ENCODE measurements at places on chromosomes 11 and 22. TPM values are rescaled to one million over a fixed set of nuclear protein-coding genes. Genes with fewer than 3 reads are reported as not detected.

F2 gene
- 0.11 TPM for polyA plus RNA-seq

LRRC74B gene
- 0.30 TPM for polyA plus RNA-seq

STIP1 gene
- polyA plus RNA-seq: 188 TPM

- DNase-seq: no peak
Observed at GRCh38 chr11:126647735-126648134, 292.2 kb downstream of the ST3GAL4 start.

ABCG4 gene
- 1.1 TPM for polyA plus RNA-seq

BAIAP2L2 gene
- polyA plus RNA-seq: 5.8 TPM

GRCh38 chr11:128942817-128943427 is at the start of gene TP53AIP1:
TP53AIP1 (minus strand) TSS chr11:128942871; CDS start chr11:128937818, 5,053 bp downstream.
- no peak for DNase-seq

DNA sequence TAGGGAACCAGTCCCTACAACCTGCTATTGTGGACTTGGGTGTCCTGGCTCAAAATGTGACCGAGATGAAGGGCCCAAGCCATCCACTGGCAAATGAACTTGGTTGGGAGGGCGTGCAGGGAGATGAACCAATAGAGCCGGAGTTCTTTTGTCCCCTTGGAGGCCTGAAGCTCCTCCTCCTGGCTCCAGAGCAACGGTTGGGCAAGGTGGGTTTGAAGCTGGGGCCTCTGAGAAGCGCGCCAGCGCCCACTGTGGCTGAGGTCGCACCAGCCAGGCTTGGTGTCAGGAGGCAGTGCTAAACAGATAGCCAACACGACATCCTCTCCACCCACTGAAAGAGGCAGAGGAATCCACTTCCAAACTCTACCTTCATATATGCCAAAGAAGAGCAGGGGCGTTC is 36.0 kb upstream of the PACSIN2 start:
- no peak for DNase-seq

DNA sequence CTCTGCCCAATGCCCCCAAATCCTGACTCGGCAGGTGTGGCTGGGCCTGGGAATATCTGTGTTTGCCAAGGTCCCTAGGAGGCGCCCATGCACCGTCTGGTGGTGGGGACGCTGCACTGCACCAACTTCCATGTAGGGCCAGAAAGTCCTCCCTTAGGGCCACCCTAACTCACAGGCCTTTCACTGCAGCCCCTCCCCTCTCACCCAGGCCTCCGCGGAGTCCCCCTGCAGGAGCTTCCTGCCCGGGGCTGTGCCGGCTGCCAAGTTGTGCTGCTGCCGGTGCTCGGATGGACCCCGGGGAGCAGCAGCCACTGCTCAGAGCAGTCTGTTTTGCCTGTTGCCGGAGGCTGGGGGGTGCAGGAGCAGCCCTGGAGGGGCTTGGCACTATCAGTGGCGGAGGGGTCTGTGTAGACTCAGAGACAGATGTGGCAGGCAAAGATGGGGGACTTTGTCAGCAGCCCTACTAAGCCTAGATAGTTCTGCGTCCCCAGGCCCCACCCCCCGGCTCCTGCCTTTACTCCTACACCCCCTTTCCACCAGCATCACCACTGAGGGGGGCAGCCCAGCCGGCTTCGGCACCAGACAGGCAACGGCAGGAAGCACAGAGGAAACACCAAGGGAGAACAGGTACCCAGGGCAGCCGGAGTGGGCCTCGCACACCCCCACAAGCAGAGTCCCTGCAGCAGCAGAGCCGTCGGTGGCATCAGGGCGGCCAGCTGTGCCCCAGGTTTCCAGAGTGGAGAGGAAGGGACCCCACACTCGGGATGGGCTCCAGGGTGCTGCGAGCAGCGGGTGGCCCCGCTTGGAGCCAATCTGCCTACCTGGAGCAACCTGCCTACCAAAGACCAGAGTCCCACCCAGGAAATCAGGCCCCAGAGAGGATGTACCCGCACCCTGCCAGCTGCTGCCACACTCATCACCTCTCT is 124.3 kb downstream of the TRIM29 start:
- DNase-seq: no peak

SYT13 gene
- 13.7 TPM for polyA plus RNA-seq

DNA sequence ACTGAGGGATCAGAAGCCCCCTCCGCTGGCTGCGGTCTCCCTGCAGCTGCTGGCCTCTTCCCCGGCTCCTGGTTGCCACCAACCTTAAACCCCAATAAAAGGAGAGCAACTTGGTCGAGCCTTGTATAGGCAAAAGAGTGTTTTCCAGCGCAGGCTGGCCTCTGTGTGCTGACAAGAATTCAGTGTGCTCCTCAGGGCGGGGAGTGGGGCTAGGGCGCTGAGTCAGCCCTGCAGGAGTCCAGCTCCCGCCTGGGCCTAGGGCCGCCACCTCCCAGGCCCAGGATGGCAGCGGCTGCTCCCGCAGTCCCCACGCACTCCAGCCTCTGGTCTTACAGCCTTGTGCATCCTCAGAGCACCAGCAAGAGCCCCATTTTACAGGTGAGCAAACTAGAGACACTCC is at the start of gene SHISAL1:
Gene SHISAL1, minus strand, starts transcription at position 186 of the 400 bp plus-strand sequence. CDS start 12,006 bp downstream, outside the sequence.
- no peak for DNase-seq

GRCh38 chr11:121740902-121741301 is 288.1 kb upstream of the SORL1-AS1 start:
- no peak for DNase-seq

ELMOD1 gene
- polyA plus RNA-seq: 0.38 TPM

GRCh38 chr11:111206472-111206871 is 39.1 kb upstream of the POU2AF2 start:
- no peak for DNase-seq

GRCh38 chr11:105236664-105237063 is 97.1 kb upstream of the CARD18 start:
- DNase-seq: no peak

DNA sequence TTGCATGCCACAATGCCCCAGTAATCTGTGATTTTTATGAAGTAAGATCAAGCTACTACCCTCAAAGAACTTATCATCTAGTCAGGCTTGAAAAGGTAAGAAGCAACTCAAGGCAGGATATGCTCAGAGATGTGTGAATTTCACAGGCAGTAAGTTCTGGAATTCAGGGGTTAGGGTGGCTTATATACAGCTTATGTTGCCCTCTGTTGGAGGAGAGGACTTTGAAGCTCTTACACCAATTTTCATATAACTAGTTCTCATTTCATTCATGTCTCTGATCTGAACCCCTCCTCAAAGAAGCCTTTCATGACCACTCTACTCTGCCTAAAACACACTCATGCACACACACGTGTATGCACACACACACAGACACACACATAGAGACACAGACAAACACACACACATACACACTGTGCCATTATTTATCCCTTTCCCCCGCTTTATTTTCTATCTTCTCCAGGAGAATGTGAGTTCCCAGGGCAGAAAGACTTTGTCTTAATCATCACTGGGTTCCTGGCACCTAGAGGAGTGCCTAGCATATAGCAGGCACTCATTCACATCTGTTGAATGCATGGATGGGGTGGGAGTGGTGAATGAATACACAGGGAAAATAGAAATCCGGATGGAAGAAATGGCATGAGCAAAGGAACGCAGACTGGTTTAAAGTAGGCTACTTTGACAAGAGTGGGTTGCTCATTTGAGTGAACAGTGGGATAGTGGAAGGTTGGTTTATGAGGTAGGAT is 220.7 kb upstream of the ZBED5 start:
- DNase-seq: no peak

NCF4 gene
- 1.9 TPM for polyA plus RNA-seq

DNA sequence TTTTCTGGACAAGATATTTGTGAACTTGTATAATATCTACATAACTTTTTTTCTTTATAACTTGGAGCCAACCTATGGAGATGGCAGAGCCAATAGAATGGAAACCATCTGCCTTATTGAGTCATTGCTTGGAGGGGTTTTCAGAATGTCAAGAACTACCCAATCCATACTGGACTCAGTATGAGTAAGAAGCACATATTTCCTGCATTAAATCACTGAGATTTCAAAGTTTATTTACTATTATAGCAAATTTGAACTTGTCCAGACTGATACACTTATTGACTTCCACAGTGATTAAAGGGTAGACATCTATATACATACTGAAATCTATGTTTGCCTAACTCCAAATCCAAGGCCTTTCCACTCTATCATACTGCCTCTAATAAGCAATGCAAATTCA is 704.0 kb downstream of the KCNA4 start:
- DNase-seq: no peak

DNA sequence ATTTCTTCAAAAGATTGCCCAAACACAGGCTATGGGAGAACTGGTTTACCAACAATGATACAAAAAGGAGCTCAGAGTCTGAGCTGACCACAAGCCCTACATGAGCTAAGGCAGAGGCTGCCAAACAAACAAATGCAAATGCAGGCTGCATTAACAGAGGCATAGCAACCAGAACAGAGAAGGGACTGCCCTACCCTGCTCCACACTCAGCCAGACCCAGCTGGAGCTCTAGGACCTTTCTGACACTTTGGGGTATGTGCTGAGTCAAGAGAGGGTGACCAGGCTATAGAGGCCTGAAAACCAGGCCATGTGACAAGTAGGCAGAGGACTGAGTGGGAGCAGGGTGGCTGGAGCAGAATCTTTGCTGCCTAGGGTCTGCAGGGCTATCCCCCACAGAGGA is 17.8 kb upstream of the P2RY2 start:
- no peak for DNase-seq

GRCh38 chr11:60838132-60838531 is 3.8 kb upstream of the CCDC86 start:
- DNase-seq: no peak

SCUBE1 gene
- polyA plus RNA-seq: 9.2 TPM

DNA sequence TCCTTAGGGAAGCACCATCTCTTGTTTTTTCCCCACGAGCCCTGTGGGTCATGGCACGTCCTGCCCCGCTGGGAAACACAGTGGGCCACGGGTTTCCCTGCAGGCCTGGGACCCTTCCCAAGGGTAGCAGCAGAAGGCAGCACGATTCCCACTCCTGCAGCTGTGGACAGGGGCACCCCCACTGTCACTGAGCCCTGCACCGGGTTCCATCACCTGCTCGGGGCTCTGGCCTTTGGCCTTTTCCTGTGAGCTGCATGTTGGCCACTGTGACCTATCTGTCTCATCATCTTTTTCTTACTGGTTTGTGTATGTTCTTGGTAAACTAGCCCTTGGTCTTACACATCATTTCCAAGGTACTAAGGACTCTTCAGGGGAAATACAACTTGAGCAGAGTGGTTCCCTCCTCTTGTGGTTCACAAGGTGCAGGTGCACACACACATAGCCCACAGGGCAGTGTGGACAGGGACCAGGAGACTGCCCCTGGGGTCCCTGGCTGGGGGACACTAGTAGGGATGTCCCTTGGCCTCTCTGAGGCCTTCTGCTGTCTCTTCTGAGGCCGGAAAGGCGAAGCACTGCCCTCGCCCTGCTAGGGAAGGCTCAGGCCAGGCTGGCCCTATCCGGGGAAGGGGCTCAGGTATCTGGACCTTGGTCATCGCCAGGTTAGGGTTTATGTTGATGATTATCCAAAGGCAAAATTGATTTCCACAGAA is 19.0 kb upstream of the TXNRD2 start:
- no peak for DNase-seq

- DNase-seq: no peak
Observed at GRCh38 chr11:90318651-90319050, 95.8 kb upstream of the CHORDC1 start.

DNA sequence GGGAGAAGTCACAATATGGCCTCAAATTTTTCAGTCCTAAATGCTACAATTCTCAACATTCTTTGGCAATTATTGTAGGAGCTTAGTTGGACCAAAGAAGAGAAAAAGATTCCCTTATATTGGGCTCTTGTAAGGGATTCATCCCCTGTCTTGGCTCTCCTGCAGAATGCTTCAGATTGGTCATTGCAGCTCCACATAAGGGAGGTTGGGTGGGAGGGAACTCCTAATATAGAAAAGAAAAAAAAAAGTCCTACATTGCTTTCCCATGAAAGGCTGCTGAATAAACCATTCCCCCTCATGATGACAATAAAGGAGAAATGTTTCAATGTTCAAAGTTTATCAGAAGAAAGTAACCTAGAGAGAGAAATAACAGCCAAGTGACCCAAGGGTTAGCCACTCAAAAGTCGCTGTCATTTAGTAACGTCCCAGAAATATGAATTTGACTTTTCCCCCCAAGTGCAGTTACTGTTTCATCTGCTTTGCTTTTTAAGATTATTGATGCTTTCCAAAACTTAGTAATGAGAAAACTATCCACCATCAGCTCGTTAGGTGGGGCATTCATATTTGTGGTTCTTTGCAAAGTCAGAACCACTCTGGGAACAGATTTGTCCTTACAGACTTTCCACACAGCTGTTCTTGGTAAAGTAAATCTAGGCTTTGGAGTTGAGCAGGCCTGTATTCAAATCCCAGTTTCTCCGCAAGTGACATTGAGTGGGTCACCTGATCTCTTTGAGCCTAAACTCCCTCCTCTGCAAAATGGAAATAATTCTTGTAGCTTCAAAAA is 5.0 kb upstream of the SLC1A2 start:
- no peak for DNase-seq

GALNT18 gene
- 35.0 TPM for polyA plus RNA-seq

DNA sequence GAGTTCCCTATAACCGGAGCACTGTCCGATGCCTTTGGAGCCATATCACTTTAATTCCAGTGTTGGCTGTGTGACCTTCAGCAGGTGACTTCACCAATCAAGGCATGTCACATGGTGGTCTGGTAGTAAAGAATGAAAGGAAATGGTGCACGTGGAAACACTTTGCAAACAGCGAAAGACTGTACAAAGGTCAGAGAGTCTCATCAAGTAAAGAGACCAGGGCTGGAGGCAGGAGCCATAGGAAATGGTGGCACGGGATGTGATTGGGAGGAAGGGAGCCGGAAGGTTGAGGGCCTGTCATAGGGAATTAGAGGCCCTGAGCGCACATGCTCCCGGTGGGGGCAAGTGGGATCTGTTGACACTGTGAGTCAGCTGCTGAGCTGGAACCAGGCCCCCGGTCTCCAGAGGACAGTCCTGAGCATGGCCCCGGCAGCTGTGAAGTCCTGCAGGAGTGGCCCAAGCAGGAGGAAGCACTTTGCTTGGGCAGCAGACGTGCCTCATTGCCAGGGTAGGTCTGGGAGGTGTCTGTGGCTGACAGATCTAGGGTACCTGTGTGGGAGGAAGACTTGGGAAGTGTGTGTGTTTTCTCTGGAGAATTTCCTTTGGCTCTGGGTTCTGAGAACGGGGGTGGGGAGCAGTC is 2.0 kb downstream of the DAGLA start:
- no peak for DNase-seq

DNA sequence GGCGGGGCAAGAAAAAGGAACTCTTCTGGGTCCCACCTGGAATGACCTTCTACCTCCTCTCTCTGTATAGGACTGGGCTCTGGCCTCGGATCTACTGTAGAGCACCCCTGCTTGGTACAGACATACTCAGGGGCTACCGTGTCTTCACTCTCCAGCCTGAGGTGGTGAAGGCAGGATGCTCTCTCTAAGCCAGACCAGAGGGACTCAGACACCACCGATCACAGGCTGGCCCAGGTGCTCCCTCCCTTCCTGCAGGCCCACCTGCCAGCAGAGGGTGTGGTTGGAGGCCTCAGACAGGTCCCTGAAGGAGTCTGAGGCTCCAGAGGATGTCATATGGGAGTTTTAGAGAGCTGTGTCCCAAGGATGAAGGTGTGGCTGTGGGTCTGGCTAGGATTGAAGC is 4.1 kb downstream of the NHERF4 start:
- no peak for DNase-seq

GRCh38 chr11:57338142-57338541 is at the start of gene P2RX3:
P2RX3 (plus strand) TSS chr11:57338352; CDS start chr11:57338551, 199 bp downstream.
- no peak for DNase-seq

EHF gene
- 24.7 TPM for polyA plus RNA-seq

- no peak for DNase-seq
Observed at GRCh38 chr11:46352063-46352841, 5.0 kb downstream of the DGKZ start.

C22orf31 gene
- 1.3 TPM for polyA plus RNA-seq

LRRC55 gene
- polyA plus RNA-seq: 5.7 TPM

- DNase-seq: no peak
Observed at GRCh38 chr11:113977701-113978100, 2.8 kb downstream of the HTR3A start.

CD3D gene
- not detected for polyA plus RNA-seq

PACSIN3 gene
- 35.5 TPM for polyA plus RNA-seq
